Dermis lymphatic vessel endothelial cell (primary cell): ENCODE measurements at places on chromosomes 2 and 18. TPM values are rescaled to one million over a fixed set of nuclear protein-coding genes. Genes with fewer than 3 reads are reported as not detected.

CRYGD gene
- not detected in 2 replicates for total RNA-seq

GPN1 gene
- 29.6 and 37.8 TPM in 2 replicates for total RNA-seq

HRH4 gene
- not detected in 2 replicates for total RNA-seq

LBX2 gene
- total RNA-seq, result 0.09 and 0.11 TPM in 2 replicates

TEX44 gene
- not detected in 2 replicates for total RNA-seq

CYP27A1 gene
- total RNA-seq, result 8.3 and 12.7 TPM in 2 replicates

SLC4A5 gene
- total RNA-seq, result 0.09 and 0.11 TPM in 2 replicates

FASTKD1 gene
- total RNA-seq, result 11.1 and 17.4 TPM in 2 replicates

TMEM237 gene
- 14.5 and 17.2 TPM in 2 replicates for total RNA-seq

GKN2 gene
- total RNA-seq, result under 0.01 TPM in 1 of 2 replicates, not detected in the other

SERPINB10 gene
- total RNA-seq, result not detected in 2 replicates

EVX2 gene
- not detected in 2 replicates for total RNA-seq

NT5C1B gene
- total RNA-seq, result not detected in 2 replicates

CKAP2L gene
- total RNA-seq, result 0.76 and 1.0 TPM in 2 replicates

ADAM17 gene
- total RNA-seq, result 55.7 and 60.2 TPM in 2 replicates

GATA6 gene
- 0.17 and 0.33 TPM in 2 replicates for total RNA-seq

ST8SIA5 gene
- under 0.01 TPM in 1 of 2 replicates, not detected in the other for total RNA-seq

MAP4K3 gene
- total RNA-seq, result 12.2 and 16.0 TPM in 2 replicates

DAW1 gene
- total RNA-seq, result not detected in 2 replicates

CNTNAP5 gene
- under 0.01 TPM in 1 of 2 replicates, not detected in the other for total RNA-seq

RAPGEF4 gene
- total RNA-seq, result 18.8 and 23.8 TPM in 2 replicates

DPP4 gene
- 94.7 and 212 TPM in 2 replicates for total RNA-seq

RGPD4 gene
- not detected in 2 replicates for total RNA-seq

HTR2B gene
- total RNA-seq, result 1.5 TPM in 2 replicates

SF3B6 gene
- total RNA-seq, result 115 and 132 TPM in 2 replicates

PROC gene
- total RNA-seq, result 0.11 and 0.52 TPM in 2 replicates

PRKAG3 gene
- not detected in 2 replicates for total RNA-seq

TCF23 gene
- not detected in 2 replicates for total RNA-seq

ICOS gene
- under 0.01 and 0.09 TPM in 2 replicates for total RNA-seq

REG1B gene
- not detected in 2 replicates for total RNA-seq

SPP2 gene
- total RNA-seq, result not detected in 2 replicates

IL1R1 gene
- 40.5 and 49.8 TPM in 2 replicates for total RNA-seq

SCTR gene
- total RNA-seq, result not detected in 2 replicates

GAREM2 gene
- 0.17 and 0.22 TPM in 2 replicates for total RNA-seq

SERPINB5 gene
- not detected in 2 replicates for total RNA-seq

MBD2 gene
- total RNA-seq, result 27.2 and 27.5 TPM in 2 replicates

RFX8 gene
- 0.11 and 0.17 TPM in 2 replicates for total RNA-seq

MYO3B gene
- under 0.01 TPM in 2 replicates for total RNA-seq

TOGARAM2 gene
- under 0.01 TPM in 1 of 2 replicates, not detected in the other for total RNA-seq

IL1F10 gene
- total RNA-seq, result not detected in 2 replicates

EFHD1 gene
- total RNA-seq, result 0.11 TPM in 1 of 2 replicates, not detected in the other

TUBA3E gene
- total RNA-seq, result not detected in 2 replicates

MAL gene
- total RNA-seq, result not detected in 2 replicates

LRP2 gene
- total RNA-seq, result under 0.01 TPM in 2 replicates

CNRIP1 gene
- total RNA-seq, result 38.8 and 40.2 TPM in 2 replicates

SCYGR4 gene
- not detected in 2 replicates for total RNA-seq

VIT gene
- total RNA-seq, result under 0.01 TPM in 1 of 2 replicates, not detected in the other

C1GALT1C1L gene
- total RNA-seq, result 0.09 TPM in 1 of 2 replicates, not detected in the other

UGT1A5 gene
- total RNA-seq, result not detected in 2 replicates

C1QL2 gene
- total RNA-seq, result not detected in 2 replicates

ZNF407 gene
- 14.8 and 18.7 TPM in 2 replicates for total RNA-seq
